ENCODE measurements at places on chromosomes 7 and 10.

DNA sequence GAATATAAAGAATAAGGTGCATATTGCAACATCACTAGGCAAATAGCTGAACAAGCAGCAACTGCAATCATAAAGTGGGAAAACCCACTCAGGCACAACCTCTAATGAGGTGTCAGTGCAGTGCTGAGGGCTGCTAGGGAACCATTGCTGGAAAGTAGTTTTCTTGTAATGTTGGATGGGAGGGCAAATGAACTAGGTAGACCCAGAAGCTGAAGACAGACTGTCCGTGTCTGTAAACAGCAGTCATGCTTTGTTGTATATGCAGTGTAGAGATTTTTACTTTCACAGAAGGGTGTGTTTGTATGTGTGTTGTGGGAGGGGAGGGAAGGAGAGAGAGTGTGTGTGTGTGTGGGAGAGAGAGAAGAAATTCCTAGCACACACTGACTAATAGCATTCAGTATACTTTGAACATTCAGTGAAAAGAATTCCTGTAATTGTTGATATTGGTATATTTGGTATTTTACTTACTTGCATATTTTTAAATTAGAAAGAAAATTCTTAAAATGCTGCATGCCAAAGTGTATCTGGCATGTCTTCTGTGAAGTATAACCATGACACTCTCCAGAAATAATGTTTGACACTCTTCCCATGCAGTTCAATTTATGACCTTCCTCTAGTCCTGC is 28.8 kb downstream of the ITGB8 start:
- DNase-seq, result no peak

DNA sequence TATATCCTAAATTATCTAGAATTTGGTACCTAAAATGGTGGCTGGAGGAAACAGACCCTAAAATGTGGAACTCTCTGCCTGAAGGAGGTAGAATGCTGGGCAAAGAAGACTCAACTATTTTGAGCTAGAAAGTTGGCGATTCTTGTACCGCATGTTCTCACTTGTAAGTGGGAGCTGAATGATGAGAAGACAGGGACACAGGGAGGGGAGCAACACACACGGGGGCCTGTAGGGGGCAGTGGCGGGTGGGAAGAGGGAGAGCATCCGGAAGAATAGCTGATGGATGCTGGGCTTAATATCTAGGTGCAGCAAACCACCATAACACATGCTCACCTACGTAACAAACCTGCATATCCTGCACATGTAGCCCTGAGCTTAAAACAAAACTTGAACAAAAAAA is 250.6 kb downstream of the CALN1 start:
- DNase-seq, result no peak

DNA sequence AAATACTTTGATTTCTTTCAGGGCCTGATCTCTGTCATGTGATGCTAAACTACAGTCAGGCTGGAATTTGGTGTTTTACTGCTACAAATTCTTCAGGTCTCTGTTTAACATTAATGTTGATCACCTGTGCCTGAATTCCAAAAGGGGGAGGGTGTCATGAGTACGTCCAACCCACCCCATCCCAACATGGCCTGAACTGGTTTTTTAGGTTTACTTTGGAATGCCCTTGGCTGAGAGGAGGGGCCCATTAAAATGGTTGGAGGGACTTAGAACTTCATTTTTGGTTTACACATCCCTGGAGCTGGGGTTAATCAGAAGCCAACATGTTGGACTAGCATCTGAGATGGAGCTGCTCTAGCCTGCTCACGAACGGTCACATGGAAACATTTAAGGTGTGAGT is 60.8 kb upstream of the CFAP46 start:
- no peak for DNase-seq

DNA sequence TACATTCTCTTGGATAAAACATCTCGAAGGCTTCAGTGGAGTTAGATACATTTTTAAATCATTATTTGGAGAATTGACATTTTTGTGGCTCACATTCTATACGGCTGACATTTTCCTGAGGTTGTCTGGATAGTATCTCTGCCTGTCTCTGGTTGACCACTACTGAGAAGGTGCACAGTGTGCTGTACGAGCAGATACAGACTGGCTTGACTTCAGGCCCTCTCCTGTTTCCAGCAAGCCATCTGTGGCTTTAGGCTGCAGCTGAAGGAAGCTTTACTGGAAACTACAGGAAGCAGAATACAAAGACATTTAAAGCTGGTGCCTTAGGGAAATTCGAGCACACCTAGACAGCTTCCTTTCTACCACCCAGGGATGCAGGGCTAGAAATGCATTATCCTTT is 39.3 kb upstream of the RSU1 start:
- no peak for DNase-seq

DNA sequence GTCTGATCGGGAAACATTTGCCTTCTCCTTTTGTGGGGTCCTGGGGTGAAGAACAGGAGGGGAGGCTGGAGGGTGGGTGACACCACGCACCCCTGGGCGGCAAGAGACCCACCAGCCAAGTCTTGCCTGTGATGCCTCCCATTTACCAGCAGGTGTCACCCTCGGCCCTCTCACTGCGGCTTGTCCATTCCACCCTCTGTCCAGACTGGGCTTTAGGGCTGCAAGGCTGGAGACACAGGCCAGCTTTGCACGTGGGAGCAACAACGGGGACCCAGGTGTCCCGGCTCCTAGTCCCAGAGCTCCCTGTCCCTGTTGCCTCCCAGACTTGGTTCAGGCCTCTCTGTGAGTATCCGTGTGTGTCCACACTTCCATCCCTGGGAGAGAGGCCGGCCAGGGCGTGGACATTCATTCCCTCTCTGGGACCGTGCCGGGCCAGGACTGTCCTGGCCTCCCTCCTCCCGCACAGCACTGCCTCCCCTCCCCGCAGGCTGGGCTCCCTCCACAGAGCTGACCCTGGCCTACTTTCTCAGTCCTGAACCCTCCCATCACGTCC is 36.2 kb upstream of the GTF2IRD1 start:
- peak; percentile 72 for DNase-seq

GRCh38 chr7:149310113-149310836 is 48.3 kb downstream of the ZNF783 start:
- DNase-seq, result no peak

GRCh38 chr7:87375662-87376435 is 30.4 kb downstream of the CROT start:
- no peak for DNase-seq

GRCh38 chr7:36165059-36165458 is 12.0 kb downstream of the EEPD1 start:
- no peak for DNase-seq

DNA sequence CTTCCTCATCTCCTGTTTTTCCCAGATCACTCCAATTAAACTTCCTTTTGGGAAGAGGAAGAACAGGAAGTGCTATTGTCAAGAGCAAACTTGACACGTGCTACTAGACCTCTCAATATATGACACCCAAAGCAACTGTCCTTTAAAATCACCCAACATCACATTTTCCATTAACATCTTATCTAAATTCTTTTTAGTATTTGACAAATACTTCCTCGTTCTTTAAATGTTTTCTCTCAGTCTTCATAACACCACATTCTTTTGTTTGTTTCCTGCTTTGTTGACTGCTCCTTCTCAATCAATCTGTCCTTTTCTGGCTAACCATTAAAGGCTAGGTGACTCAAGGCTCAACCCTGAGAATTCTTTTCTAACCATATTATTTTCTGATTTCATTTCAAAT is 7.1 kb upstream of the TFPI2 start:
- no peak for DNase-seq

- no peak for DNase-seq
Observed at GRCh38 chr7:81195033-81195432, 276.2 kb upstream of the SEMA3C start.

DNA sequence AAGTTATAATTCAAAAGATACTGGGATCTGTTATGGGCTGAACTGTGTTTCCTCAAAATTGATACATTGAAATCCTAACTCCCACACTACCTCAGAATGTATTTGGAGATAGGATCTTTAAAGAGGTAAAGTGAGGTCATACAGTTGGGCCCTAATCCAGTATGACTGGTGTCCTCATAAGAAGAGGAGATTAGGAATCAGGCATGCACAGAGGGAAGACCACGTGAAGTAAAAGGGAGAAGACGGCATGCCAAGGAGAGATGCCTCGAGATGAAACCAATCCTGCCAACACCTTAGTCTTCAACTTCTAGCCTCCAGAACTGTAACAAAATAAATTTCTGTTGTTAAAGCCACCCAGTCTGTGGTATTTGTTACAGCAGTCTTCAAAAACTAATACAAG is 5.9 kb upstream of the CFAP69 start:
- DNase-seq, result no peak

- DNase-seq, result no peak
Observed at GRCh38 chr10:97708976-97709946, 4.3 kb upstream of the MARVELD1 start.

GRCh38 chr10:117322260-117322659 is 53.0 kb downstream of the PDZD8 start:
- no peak for DNase-seq

DNA sequence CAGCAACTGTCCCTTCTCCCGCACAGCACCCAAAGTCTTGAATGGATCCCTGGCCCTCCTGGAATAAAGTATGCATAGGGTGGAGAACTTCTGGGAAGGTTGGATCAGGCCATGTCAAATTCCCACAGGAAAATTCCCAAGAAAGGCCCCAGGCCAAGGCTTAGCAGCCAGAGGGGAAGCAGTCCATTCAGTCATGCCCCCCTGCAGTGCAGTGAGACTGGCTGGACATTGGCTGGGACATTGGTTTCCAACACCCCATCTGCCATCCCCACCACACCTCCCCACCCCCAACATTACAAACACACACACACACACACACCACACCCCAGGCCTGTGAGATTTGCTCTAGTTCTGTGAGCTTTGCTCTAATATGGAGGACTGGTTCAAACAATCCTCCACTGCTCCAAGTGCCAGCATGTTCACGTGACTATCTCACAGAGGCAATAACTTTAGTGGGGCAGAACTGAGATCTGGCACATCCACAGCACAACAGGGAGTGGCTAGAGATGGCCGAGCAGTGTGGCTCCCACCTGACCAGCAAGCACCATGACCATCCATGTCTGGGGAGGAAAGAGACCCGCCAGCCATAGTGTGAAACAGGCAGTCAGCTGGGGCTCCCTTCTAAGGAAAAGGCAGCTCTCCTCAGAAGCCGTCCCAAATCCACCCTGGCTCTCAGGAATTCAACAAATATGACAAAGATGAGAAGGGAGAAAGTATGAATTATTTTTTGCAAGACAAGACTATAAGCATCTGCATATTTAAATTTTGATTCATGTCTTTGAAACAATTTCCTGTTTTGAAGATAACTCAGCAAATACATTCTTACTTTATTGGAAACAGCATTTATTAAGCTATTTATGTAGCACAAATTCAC is 6.7 kb upstream of the FAM170B start:
- no peak for DNase-seq

GRCh38 chr10:58700591-58700990 is 187.9 kb downstream of the BICC1 start:
- no peak for DNase-seq

GRCh38 chr7:46131916-46132795 is 211.1 kb upstream of the IGFBP3 start:
- no peak for DNase-seq

DNA sequence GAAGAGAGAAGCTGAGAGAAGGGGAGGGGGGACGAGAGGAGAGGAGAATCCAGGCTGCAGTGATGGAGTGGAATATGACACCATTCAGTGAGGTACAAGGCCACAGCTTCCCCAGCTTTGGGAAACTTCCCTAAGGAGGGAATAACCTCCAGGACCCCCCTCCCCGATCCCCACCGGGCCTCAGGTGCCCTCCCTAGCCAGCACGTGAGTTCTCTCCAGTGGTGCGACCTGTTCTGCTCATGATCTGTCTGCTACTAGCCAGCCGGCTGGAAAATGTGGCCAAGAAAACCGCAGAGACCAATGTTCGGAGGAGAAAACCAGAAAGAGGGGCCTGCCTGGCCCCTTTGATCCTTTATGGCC is 39.9 kb upstream of the AGK start:
- DNase-seq, result no peak

DNA sequence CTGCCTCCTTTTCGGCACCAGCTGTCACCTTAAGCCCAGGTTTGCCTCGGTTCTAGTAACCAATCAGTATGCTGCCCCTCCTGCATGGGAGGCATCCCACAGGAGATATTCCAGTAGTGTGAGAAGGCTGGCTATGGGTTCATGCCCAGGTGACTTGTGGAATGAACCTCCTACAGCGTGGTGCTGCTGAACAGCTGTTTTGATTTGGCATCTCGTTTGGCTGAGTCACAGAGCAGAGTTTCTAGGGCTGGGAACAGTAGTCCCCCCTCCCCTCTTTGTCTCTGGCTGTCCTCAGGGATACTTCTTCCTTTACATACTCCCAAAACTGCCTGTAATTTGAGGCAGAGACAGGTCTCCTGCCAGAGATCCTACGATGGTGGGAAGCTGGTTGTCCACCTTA is 16.1 kb downstream of the R3HCC1L start:
- DNase-seq, result no peak

DNA sequence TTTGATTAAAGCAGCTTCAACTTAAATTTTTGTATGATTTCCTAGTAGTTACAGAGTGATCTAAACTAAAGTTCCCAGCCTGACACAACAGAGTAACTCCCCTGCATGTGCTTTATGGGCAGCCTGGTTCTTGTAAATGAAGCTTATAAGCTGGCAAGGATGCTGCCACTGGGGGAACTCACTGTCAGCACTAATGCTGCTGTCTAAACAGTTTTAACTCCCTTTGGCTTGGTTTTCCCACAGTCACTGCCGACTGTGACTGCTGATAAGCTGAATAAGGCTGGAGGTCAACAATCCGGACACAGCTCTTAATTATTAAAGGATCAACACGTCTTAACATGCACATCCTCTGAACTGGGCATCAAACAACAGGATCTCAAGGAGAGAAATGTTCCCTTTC is 130.1 kb downstream of the OTUD1 start:
- no peak for DNase-seq

DNA sequence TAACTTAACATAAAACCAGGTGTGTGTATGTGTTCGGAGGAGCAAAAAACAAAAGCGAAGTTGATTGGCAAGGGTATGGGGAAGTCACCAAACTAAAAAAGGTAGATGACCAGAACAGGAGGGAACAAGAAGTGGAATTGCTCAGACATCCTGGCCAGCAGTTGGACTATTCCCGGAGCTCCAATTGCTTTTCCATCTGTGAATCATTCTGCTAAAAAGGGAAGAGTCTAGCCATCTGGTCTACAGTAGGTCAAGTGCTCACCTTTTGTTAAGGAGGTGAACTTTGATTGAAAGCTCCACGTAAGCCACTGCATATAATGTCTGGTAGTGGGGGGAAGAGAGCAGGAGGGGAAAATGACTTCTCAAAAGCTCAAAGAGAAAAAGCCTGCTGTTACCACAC is 50.0 kb upstream of the BET1 start:
- DNase-seq, result no peak

GRCh38 chr10:28788252-28788651 is 110.9 kb downstream of the BAMBI start:
- no peak for DNase-seq

- no peak for DNase-seq
Observed at GRCh38 chr7:999941-1000935, 17.3 kb downstream of the CYP2W1 start.

DNA sequence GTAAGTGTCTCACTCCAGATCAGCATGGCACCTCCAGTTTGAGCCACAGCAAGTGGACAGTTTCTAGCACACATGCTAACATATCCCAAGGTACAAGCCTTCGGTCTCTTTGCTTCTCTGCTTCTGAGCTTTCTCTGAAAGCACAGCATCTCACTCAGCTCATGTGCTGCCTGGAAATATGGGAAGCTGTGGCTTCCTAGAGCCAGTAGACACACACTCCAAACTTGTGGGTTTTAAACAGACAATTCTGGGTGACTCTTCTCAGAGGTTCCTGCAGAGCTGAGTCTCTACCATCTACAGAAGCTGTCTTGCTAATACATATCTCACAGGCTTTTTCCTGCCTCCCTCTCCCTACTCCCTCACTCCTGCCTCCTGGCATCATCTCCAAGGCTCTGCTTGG is 23.9 kb upstream of the TMEM273 start:
- no peak for DNase-seq

GRCh38 chr7:39746103-39746819 is 122.9 kb downstream of the RALA start:
- DNase-seq, result peak; percentile 44

Measured in amygdala (tissue), 56 donors.